Chondrocyte (in vitro differentiated cells): ENCODE measurements at places on chromosomes 2 and 18. TPM values are rescaled to one million over a fixed set of nuclear protein-coding genes. Genes with fewer than 3 reads are reported as not detected.

- no peak for DNase-seq
Observed at GRCh38 chr2:7753777-7754176, 836.6 kb downstream of the RNF144A start.

GRCh38 chr2:101398116-101398821, 11.0 kb upstream of the CREG2 start:
- no peak for DNase-seq

DNA sequence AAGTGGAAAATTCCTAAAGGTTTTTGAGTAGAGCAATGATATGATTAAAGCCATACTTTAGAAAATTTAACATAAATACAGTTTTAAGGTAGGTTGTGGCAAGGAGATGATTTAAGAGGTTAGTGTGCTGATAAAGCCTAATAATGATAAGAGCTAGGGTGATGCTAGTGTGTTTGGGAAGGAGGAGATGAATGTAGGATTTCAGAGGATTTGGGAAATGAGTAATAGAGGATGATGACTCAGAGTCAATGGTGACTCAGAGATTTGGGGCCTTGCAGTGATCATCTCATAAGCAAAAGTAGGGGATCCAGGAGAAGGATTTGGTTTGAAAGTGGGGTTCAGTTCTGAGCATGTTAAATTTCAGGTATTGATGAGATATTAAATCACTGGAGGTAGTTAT, 23.3 kb downstream of the STAMBP start:
- DNase-seq, result no peak

DNA sequence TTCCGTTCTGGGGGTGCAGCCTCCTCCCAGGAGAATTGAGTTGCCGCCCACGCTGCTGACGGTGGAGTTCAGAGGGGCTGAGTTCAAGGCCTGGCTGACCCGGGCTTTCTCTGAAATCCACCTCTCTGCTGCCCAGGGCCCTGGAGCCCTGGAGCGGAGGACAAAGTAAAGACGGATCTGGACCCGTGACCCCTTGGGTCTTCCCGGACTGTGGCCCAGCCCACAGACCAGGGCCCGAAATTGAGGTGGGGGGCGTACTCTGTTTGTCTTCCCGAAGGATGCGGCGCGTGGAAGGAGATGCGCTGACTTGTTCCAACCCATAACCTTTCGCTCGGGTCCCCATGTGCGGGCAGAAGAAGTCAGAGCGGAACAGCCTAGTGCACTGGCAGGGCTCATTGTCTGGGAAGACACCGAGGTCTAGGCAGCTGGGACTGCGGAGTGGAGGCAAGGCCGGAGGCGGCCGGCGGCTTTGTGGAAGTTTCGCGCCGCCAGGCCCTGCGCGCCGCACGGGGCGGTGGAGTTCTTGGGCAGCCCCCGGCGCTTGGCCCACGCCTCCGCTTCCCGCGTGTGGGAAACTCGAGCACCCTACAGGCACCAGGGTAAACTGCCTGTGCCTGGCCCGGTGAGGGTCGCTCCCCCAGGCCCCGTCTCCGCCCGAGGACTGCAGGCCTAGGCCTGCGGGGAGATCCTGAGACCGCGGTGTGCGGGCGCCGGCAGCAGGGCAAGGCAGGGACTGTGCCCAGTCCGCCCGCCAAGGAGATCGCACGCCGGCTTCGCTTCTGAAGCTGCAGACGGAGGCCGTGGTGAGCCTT, 9.8 kb downstream of the POU3F3 start:
- no peak for DNase-seq

- no peak for DNase-seq
Observed at GRCh38 chr2:132270981-132271546, 109.3 kb upstream of the ANKRD30BL start.

The ESCO1 gene
- total RNA-seq, result 11.6 to 15.2 TPM (median 12.0 TPM) in 3 replicates

GRCh38 chr2:47737191-47737975, 45.6 kb upstream of the MSH6 start:
- DNase-seq, result no peak

DNA sequence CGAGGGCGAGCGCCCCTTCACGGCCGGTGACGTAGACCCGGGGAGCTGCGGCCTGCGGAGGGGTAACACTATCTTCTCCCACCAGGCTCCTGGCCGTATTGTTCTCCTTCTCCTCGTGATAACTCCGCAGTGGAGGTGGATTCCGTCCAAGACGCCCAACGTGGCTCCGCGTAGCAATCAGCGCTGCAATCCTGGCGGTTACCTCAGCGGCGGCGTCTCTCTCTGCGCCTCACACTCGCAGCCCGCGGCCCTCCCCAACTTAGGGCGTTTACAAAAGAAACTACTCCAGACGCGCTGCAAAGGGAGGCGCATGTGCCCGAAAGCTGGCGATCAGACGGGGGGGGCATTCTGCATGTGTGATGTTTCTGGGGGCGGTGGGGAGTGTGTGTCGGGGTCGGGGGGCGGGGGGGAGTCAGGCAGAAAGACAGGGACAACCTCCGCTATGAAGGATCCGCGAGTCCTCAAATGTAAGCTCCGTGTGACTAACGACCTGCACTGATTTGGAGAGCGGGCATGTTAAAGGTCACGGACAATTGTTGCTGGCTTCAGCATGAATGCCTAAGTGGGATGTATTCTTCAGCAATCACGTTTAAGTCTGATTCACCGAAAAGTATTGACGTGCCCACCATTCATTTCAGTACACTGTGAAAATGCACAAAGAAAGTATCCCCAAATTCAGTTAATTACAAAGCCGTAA, 1.3 kb upstream of the ZNF516 start:
- no peak for DNase-seq

DNA sequence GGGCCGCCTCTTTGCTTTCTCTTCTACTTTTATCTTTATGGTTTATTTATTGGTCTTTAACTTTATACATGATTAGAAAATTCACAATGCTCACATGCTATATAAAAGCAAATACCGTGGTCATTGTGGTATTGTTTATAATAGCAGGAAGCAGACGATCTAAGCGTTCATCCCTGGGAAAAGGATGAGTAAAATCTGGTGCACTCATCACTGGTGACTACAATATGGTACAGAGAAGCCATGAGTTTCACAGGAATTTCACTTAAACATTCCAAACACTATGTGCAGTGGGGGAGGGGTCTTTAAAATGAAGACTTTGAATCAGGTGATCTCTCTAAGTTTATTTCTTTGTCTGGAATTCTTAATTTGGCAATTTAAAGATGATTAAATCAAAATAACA, 97.9 kb downstream of the SCN3A start:
- DNase-seq, result no peak

- no peak for DNase-seq
Observed at GRCh38 chr2:42105330-42106256, 57.8 kb downstream of the PKDCC start.
